NCI-H1092 treated with DMSO at 0.1 percent for 48 hours (cell line): ENCODE measurements at places on chromosomes 11 and 22.

DNA sequence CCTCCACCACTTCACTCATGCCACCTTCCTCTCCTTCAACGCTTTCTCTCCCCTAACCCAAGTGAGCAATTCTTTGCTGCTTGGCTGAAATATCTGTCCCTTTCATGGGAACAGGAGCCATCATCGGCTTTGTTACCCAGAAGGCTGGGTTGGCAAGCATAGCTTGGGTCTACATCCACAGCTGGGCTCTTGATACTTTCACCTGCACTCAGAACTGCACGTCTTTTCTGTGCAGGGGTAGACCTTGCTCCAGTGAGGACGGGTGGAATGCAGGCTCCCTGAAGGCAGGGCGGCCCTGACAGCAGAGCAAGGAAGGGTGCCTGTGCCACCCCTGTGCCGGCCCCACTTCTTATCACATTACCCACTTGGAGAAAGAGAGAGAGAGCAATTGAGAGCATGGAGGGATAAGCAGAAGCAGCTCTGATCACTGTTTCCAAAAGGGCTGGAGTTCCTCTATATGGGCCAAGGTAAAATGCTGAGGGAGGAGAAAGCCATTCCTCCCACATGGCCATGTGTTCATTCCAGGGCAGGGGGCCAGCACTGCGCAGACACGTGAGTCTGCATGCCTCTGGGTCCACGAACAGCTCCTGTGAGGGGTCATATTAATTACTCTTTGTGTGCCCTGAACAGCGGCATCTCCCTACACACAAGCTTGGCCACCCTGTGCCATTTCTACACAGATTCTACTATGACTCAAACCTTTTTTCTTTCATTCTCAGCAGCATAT is 181.8 kb downstream of the BUD13 start:
- no peak for DNase-seq

DNA sequence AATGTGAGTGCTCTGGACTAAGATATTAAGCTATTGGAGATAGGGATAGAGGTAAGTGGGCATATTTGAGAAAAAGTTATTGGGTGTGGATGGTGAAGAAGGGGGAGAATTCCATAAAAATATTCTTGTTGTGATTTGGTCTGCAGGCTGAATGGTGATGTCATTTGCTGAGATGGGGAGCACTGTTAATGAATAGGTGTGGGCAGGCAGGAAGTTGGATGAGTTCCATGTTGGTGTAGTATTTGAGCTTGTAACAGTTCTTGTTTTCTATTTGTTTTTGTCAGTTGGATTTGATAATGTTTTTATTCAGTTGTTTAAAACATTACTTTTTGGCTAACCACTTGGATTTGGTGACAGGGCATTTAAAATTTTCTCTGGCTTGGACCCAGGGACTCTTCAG is 168.8 kb downstream of the C11orf87 start:
- DNase-seq = no peak

GRCh38 chr22:36365020-36365411 is 22.8 kb downstream of the MYH9 start:
- no peak for DNase-seq

GRCh38 chr11:102799681-102800340 is 1.9 kb upstream of the MMP1 start:
- no peak for DNase-seq

- peak; percentile 77 for DNase-seq
Observed at GRCh38 chr11:9003573-9004182, at the start of gene NRIP3. TSS of gene NRIP3 (minus strand) at chr11:9004001. CDS start at chr11:9003935, 66 bp downstream.

DNA sequence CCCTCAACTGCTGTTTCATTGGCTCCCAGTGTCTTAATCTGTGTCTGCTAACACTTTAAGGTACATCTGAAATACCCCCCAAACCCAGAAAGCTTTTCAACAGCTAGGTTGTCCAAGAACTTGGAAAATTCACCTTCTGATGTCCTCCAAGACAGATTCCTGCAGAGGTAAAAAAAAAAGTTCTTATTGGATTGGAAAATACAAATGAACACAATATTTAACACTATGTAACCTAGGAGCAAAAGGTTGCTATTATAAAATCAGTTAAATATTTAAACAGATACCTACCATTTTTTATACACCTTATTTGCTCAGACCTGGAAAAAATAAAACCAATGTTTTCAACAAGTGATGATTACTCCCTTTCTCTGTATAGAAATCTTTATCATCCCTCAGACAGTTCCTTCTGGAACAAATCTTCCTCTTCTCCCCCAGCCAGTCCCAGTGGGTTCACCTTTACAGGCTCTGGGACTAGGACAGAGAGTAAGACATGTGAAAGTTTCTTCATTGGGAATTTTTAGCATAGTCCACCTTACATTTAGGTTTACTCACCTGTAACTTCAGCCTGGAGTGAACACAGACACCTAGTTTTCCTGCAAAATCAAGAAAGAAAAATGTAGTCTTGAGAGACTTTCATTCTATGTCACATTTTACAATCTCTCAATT is 13.3 kb upstream of the WDR74 start:
- no peak for DNase-seq

DNA sequence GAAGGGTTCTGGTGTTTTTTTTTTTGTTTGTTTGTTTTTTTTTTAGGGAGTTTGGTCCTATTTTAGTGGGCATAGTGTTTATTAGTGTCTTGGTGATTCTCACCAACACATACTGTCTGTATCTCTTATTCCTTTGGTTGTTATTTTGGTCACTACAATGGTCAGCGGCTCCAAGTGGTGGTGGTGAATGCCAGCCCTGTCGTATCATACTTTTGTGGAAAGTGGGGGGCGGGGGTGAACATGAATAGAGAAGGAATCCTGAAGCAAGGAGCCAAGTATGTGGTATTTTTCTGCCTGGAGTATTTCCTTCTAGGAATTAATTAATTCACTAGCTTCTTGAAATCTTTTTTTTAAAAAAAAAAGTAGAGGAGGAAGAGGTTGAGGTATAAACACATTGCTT is 79.6 kb downstream of the GRK3 start:
- no peak for DNase-seq

DNA sequence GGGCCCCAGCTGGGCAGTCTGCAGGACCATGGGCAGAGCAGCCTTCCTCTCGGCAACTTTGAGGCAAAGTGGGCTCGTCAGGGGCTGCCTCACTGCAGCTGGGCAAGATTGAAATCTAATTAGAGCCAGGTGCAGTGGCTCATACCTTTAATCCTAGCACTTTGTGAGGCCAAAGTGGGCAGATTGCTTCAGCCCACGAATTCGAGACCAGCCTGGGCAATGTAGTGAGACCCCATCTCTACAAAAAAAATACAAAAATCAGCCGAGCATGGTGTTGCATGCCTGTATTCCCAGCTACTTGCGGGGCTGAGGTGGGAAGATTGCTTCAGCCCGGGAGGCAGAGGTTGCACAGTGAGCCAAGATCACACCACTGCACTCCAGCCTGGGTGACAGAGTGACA is 34.2 kb downstream of the ARHGAP8 start:
- DNase-seq = no peak

DNA sequence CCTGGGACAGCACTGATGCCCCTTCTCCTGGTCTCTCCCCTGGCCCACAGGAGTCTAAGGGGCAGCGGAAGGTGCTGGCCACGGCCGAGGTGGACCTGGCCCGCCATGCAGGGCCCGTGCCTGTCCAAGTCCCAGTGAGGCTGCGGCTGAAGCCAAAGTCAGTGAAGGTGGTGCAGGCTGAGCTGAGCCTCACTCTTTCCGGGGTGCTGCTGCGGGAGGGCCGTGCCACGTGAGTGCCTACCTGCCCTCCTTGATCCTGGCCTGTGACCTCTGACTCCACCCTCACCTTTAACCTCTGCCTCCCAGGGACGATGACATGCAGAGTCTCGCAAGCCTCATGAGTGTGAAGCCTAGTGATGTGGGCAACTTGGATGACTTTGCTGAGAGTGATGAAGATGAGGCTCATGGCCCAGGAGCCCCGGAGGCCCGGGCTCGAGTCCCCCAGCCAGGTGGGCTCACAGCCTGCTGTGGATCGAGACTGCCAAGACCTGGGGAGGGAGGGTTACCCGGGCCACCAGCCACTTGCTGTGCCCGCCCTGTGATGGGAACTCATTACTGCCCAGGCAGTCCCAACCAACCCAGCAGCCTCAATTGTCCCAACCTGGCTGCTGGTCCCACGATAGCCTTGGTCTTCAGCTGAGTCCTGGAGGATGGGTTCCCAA is 4.3 kb downstream of the EHBP1L1 start:
- DNase-seq = no peak

DNA sequence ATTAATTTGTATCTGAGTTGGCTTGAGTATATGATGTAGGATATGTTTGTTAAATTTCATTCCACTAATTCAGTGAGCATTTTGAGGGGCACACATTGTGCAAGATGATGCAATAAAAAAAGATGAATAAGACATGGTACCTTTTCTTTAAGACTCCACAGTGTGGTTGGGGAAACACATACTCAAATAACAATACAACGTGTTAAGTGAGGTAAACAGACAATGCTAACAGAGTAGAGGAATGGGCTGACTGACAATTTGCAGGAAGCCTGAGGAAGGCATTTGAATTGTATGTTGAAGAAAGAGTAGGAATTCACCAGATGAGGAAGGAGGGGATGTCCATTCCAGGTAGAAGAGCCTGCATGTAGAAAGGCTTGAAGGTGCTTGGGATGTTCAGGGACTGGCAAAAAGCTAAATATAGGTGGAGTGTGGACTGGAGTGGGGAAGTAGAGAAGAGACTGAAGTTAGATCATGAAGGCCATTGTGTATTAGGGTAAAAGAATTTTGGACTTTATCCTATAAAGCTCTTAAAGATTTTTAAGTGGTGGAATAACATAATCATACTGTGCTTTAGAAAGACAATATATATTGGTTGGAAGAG is 6.8 kb downstream of the RNF169 start:
- no peak for DNase-seq

DNA sequence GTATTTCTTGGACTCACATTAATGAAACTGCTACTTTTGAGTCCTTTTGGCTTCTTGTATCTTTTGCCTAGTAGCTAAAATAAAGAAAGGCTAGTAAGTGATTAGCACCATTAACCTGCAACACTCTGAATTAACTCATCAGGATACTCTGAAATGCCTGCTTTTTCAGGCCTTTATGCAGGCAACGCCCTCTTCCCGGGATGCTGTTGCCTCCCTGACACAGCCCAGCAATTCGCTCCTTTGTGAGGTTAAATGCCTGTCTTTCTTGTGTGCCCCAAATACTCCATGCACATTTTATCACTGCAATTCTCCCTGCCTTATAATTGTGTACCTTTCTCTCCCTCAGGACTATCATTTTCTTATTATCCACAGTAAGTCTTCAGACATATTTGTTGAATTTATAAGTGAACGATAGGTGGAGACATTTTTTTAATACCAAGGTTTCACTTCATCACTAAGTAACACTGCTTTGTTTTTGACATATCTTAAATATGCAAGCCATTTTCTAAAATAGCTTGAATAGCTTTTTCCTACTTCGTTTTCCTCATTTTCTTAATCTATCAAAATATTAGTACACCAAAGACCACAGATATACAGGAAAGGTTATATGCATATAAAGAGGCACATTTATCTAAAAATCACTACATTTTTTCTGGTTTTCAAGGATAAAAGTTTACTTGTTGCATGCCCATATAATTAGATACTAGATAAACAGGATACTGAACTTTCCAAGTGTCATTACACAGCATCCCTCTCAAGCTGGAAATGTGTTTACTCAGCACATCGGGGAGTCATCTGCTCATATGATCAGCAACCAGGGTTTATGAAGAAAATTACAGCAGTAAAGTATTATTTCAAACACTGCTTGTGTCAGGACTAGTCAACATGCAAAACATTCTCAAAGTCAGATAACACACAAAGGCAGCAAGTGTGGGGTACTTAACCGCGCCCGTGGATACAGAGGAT is 48.5 kb upstream of the DDI1 start:
- no peak for DNase-seq

GRCh38 chr11:60926500-60926899 is 2.2 kb downstream of the TMEM132A start:
- DNase-seq = no peak

- no peak for DNase-seq
Observed at GRCh38 chr11:57597916-57598830, 688 bp downstream of the SERPING1 start.

- no peak for DNase-seq
Observed at GRCh38 chr11:36354221-36355003, 58.3 kb downstream of the PRR5L start.

- DNase-seq = no peak
Observed at GRCh38 chr22:45838305-45838887, 138.6 kb downstream of the WNT7B start.

DNA sequence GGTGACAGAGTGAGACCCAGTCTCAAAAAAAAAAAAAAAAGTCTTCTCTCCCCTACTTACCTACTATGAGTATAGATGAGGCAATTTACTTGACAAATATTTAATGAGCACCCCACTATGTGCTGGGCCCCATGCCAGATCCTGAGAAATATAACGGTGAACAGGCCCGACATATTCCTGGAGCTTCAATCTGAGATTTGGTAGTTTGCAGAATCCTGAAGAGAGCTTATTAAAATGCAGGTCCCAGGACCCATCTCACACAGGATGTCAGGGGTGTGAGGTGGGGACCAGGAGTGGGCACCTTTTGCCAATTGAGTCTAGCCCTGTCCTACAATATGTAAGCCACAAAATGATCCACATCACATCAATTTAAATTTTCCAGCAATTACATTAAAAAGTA is 44.0 kb downstream of the KCNJ4 start:
- no peak for DNase-seq

DNA sequence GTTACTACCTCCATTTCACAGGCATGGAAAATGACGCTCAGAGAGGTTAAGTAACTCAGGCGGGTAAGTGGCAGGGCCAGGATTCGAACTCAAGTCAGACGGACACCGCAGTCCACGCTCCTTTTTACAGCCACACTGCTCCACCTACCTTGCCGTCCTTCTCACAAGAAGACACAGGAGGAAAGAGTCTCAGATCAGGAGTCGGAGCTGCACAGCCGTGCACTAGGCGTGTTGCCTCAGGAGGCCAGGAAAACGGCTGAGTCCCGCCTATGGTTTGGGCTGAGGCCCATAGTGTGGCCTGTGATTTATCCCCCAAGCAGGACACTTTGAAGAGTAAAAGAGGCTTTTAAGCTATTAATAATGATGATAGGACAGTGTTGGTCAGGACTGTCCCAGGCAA is 44.7 kb upstream of the CD5 start:
- no peak for DNase-seq

- no peak for DNase-seq
Observed at GRCh38 chr11:44351006-44351660, 41.2 kb upstream of the ALX4 start.

GRCh38 chr11:77557553-77557952 is 32.2 kb upstream of the AQP11 start:
- peak; percentile 41 for DNase-seq

- peak; percentile 67 for DNase-seq
Observed at GRCh38 chr11:117691516-117691915, 105.5 kb downstream of the DSCAML1 start.

DNA sequence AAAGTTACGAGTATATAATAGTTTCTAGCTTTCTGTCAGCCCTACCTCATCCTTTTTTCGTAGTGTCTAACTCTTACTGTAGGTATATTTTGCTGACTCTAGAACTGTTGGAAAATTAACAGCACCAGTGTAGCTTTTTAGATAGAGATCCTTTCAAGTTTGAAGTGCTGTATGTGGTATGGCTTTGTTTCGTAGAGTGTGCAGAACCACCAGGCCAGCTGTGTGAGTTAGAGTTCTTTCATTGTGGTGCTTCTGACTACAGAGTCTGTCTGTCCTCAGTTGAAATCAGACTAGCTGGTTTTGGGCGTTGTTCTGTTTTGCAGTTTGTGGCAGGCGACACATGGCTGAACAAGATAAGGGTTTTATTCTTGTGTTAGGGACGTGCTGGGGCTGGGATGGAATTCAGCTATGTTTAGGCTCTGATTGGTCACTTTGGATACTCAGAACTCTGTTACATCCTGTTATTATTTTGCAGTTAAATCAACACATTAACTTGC is 3.2 kb downstream of the ARHGEF12 start:
- DNase-seq = no peak

- DNase-seq = no peak
Observed at GRCh38 chr11:92340839-92341238, 116.2 kb downstream of the FAT3 start.
